GM10248 (cell line): ENCODE measurements at places on chromosomes 11 and 22.

GRCh38 chr11:3221408-3222002, 2.9 kb upstream of the MRGPRG start:
- no peak for DNase-seq

DNA sequence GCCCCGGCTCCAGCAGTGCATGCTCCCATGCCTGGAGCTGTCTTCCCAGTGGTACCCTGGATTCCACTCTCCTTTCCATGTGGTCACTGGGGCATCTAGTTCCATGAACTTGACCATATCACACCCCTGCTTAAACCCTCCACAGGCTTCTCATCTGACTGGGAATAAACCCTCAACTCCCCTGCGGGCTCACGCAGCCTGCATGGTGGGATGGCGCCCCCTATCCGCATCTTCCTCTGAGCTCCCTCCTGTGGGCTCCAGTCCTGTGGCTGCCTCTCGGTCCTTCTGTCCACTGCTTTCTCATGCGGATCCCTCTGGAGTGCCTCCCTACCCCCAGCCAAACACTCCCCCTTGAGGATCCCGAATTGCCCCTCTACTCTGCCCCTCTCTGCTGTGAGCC, 41.4 kb upstream of the TTLL12 start:
- DNase-seq: peak; percentile 45

DNA sequence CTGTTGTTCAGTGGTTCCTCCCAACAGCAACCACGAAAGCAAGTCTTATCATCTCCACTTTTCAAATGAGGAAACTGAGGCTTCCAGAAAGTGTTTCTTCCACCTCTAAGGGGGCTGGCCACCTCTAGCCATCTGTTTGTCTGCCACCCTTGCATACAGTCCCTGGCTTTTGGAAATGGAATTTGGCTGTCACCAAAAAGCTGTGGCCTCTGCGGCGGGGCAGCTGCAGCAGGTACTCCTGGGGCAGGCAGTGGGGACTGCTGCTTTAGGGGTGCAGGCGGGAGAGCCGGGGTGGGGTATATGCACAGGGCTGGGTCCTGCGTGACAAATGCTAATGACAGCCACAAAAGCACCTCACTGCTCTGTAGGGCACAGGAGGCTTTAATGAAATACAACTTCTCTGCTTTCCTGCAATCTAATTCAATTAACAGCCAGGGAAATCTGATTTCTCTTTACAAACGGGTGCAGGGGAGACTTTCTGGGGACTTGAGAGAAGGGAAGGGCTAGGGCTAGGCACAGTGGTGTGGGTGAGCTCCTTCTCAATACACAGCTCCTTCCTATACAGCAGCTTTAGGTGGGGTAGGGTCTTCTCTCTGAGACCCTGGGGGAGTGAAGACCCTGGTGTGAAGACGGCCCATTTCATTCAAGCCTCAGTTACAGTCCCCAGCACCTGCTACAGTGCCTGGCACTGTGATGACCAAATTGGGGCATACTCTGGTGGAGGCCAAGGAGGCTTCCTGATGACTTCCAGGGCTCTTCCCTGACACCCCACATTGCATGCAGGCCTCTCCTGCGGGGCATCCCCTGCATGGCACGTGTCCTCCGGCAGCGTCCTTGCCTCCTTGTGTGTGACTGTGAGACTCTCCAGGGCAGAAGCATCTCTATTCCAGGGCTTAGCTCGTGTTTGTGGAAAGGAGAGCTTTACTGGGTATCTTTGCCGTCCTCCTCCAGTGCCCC, 161.6 kb downstream of the CEP164 start:
- no peak for DNase-seq

GRCh38 chr11:18650859-18651557, 16.9 kb upstream of the SPTY2D1 start:
- DNase-seq: peak; percentile 70

- DNase-seq: no peak
Observed at GRCh38 chr11:11169715-11170351, 183.2 kb downstream of the CSNK2A3 start.

GRCh38 chr11:85627332-85627997, at the start of gene DLG2:
Gene DLG2 (minus strand): TSS chr11:85627344.
- DNase-seq: peak; percentile 9

GRCh38 chr22:31144223-31144622, 3.9 kb upstream of the PLA2G3 start:
- no peak for DNase-seq

GRCh38 chr11:133816146-133816870, 29.0 kb downstream of the SPATA19 start:
- no peak for DNase-seq

DNA sequence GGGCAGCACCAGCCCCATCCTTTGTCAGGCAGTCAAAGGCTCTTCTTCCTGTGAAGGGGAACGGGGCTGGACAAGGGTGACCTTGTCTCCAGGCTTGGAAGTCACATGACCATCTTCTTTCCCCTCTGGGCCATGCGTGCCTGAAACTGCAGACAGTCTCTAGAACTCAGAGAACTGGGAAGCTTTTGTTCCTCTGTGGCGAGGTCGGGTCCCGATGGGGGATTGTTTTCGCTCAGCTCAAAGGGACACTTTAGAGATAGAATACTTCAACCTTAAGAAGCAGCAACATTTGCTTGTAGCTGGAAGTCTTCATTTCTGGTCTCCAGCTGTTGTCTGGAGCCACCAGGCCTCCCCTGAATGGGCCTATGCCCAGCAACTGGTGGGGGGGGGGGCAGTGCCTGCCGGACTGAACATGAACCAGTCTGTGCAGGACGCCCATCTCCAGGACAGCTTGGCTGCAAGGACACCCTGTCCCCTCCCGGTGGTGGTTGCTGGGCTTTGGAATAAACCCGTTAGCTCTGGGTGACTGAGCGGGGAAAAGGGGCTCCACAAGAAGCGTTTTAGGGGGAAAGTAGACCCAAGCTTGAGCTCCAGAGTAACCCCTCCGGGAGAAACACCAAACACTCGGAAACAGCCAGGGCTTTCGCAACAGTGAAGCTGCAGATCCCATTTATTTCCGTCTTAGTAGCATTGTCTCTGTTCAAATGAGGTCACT, 55.7 kb upstream of the EMID1 start:
- DNase-seq: no peak

DNA sequence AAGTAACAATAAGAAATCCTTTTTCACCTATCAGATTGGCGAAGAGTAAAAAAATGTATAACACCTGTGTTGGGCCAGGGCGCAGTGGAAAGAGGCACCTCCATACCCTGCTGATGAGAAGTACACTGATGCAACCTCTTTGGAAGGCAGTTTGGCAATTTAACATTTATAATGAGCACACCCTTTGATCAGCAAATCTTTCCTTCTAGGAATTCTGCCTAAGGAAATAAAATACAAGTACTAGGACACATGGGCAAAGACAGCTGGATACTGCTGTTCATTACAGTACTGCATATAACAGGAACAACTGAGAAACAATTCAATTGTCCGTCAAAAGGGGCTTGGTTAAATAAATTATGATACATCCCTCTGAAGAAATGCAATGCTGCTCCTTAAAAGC, 110.1 kb downstream of the RPL27A start:
- DNase-seq: no peak

- DNase-seq: no peak
Observed at GRCh38 chr11:2778630-2779498, 79.1 kb upstream of the KCNQ1OT1 start.

- DNase-seq: no peak
Observed at GRCh38 chr11:130911306-130911705, 5.0 kb downstream of the SNX19 start.

- no peak for DNase-seq
Observed at GRCh38 chr11:66450560-66450959, 11.9 kb upstream of the MRPL11 start.

DNA sequence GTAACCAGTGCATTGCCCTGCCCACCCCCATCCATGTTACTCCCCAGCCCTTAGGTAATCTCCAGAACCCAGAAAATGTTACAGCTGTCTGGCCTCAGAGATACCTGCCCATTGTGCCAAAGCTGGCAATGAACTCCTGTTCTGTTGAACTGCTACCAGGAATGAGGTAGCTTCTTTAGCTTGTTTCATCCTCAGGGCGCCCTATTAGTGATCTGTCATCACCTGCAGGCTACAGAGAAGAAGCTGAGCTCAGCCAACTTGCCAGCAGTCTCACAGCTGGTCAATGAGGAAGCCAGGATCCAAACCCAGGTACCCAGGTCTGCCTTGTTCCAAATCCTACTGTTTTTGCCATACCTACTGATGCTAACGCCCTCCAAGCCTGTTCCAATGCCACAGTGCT, 88.7 kb downstream of the GALNT18 start:
- no peak for DNase-seq

DNA sequence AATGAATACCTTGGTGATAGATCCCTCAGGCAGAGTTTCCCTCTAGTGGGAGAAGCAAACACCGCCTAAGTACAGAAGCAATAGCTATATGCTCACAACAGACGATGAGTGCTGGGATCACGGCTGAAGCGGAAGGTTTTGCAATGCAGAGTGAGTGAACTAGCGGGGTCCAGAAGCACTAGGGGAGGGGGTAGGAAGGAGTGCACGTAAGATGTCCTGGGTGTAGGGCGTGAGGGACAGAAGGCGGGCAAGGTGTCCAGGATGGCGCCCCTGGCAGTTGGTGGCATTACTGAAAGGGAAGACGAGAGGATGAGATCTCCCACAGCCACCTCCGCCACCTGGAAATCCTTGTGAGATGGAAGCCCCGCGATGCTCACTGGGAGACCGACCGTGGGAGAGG, 81.0 kb downstream of the ETS1 start:
- DNase-seq: no peak
